Amniotic stem cell (primary cell): ENCODE measurements at places on chromosomes 6 and 20.
A peak's percentile ranks its signal among the peaks of the same experiment; 100 is the strongest.

- no peak for DNase-seq
Measured at GRCh38 chr20:9110365-9110764, 41.5 kb downstream of the PLCB4 start.

- peak; percentile 25 for DNase-seq
Measured at GRCh38 chr6:32796848-32797776, 19.7 kb downstream of the HLA-DOB start.

- no peak for DNase-seq
Measured at GRCh38 chr6:109891924-109892323, 86.2 kb upstream of the GPR6 start.

- DNase-seq, result no peak
Measured at GRCh38 chr20:37904008-37904642, 1.2 kb downstream of the VSTM2L start.

DNA sequence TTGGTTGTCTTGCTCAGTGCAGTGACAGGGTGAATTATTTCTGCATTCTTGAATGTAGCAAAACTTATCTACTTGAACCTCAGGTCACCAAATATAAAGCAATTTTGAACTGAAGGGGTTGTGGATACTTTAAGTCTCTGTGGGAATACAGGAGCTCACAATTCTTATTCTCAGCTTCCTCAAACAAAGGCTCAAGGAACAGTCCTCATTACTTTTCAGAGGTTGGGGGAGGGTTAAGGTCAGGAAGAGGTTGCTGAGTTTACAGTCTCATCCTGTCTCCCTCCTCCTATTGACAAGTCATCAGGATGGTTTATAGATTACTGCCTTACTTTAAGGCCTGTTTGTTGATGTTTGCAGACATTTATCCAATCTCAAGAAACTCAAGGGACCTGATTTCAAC lies 143.6 kb upstream of the SPACA1 start:
- no peak for DNase-seq

GRCh38 chr20:53003420-53004154 lies 31.4 kb downstream of the TSHZ2 start:
- no peak for DNase-seq

DNA sequence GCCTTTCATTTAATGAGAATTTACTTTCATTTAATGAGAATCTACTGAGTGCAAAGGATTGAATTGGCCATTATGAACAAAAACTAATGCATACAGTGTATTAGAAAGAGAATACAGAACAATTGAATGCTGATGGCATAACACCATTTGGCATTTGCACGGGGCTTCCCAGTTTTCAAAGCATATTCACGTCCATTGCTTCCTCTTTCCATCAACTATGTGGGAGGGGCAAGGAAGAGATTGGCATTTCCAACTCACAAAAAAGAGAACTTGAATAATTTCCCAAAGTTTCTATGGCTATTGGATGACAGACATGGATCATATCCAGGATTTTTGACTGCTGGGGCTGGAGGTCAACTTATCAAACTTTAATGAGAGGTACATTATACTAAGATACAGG lies 23.2 kb upstream of the ARG1 start:
- no peak for DNase-seq

DNA sequence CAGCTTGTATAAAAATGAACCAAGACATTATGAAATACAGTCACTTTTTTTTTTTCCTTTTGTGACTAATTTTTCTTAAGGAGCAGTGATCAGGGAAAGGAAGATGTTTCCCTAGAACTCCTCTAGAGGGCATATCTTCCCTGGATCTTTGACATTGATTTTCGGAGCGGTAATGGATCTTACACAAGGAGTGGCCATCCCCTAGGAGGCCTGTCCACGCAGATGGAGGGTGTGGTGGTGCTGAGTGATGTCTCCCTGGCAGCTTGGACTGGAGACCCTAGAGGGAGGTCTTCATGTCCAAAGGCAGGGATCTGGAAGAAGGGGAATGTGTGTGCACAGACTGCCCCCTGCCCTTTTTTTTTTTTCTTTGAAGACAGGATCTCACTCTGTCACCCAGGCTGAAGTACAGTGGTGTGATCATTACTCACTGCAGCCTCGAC lies 7.0 kb upstream of the KIFC1 start:
- peak; percentile 61 for DNase-seq

DNA sequence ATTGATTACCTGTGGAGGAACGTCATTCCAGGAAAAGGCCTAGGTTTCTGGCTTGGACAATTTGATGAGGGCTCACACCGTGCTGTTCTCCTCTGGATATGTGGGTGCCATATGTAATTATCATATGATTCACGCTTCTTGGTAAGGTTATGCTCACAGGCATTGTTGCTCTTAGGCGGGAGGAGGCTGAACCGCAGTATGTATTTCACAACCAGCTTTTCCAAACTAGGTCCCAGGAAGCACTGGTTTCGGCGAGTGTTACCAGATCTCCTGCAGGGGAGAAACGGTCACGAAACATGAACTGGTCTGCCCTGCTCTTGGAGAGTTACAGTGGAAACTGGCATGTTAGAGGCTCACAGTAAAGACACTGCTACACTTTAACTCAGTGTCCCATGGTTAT lies 793 bp upstream of the FAM50B start:
- no peak for DNase-seq

DNA sequence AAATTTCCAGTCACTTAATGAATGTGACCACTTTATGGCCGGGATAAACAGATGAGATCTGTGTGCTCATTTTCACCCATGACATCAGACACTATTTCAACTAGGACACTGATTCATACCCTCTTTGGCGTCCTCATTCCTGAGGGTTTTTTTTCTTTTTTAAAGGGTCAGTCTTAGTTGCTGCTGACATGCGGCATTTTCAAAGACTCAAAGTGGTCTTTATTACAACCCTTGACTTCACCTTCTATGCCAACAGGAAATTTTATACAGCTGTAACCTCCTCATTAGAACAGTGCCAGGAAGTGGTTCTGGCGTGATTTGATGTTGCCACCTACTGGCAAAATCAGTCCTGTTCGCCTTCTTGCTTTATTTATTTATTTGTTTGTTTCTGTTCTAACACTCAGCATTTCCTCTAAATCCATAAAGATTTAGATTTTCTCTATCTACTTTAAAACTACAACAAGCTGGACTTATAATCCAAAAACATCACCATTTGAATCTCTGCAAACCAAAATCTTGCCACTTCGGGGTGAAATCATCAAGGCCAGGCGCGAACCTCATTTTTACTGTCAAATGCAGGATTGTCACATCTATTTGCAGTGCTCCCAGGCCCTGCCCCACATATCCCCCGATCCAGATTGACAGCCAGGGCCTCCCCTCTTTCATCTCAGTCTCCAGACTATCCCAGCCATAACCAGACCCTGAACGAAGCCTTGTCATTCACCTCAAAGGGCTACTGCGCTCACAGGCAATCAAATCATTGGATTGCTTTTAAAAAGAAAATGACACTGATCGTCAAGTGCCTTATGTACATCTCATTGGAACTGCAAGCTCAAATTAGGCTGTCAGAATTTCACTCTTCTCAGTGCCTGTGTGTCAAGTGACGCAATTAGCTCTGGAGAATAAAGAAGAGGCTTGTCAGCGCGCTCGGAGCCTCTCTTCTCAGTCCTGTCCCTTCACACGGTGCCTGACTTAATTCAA lies 77.5 kb downstream of the C6orf118 start:
- no peak for DNase-seq

- no peak for DNase-seq
Measured at GRCh38 chr6:135458051-135458450, 39.5 kb downstream of the AHI1 start.

DNA sequence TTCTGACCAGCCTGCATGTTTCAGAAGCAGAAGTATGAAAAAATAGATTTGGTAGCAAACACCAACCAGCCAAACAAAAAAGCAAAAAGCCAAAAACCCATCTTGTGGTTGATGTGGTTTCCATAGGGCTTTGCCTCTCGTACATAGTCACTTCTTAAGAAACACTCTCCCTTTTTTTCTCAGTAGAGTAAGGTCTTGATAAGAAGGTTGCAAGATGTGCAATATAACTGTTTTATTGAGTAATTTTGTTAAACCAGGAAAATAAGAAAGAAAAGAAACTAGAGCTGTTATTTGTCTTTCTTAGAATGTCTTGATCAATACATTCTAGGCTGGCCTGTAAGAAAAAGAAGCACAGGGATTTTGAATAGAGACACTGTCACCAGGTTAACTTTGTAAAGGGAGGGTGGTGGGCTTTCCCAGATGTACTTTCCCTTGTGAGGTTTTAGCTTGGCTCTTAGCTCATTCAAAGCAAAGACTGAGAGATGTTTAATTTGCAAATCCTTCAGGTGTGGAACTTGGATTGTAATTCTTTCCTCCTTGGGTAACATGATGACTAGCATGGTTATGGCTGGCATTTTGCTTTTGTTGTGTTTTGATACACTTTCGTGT lies 49.7 kb downstream of the AKAP12 start:
- DNase-seq, result no peak

DNA sequence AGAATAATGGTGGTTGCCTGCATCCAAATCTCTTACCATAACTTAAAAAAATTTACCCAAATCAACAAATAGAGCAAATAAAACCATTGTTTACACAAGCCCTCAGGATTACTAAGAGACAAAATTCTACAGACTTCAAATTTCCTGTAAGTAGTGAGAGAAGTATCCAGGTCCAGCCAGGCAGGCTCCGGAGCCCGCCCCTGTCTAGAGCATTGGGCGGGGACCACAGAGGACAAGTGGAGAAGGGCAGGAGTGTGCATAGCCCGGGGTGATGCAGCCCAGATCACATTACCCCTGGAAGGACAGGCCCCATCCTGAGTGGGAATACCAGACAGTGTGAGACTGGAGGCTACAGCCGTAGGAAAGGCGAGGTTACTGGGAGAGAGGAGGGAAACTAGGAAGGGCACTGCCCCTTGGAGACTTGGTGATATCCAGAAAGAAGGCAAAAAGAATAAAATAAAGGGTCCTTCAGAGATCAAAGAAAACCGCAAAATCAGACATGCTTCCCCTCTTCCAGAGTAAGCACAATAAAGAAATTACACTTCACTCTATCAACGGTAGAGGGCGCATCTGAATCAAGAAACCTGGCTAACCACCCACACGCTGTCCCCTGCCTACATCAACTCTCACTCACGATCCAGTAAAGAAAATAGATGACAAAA lies 26.6 kb downstream of the RIN2 start:
- DNase-seq, result peak; percentile 76

- DNase-seq, result no peak
Measured at GRCh38 chr6:4797587-4797986, 21.4 kb downstream of the CDYL start.

GRCh38 chr20:38859070-38859690 lies 53.7 kb downstream of the PPP1R16B start:
- DNase-seq, result no peak

DNA sequence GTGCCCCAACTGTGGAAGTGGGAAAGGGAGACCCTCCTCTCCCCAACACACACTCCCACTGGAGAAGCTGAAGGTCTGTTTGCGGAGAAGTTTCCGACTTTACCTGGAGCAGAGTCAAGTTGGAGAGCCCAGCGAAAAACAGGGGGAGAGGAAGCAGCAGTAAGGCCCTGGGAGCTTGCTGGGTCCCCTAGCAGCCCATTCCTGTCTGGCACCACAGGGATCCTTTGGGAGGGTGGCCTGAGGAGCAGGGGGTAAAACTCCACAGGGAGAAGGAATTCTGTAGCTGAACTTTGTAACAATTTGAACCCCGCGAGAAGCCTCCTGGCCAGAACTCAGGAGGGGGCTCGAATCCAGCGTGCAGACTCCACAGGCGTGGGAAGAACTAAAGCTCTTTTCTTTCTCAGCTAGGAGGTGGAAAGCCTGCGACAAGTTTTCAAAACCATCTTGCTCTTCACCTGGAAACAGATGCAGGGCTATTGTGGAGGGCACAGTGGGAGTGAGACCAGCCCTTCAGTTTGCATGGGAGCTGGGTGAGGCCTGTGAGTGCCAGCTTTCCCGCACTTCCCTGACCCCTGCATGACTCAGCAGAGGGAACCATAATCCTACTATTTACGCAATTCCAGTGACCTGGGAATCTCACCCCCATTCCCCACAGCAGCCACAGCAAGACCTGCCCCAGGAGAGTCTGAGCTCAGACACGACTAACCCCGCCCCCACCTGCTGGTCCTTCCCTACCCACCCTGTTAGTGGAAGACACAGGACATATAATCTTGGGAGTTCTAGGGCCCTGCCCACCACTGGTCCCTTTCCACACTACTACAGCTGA lies 25.8 kb downstream of the SERPINB9 start:
- DNase-seq, result no peak

GRCh38 chr20:53617791-53618489 lies 24.3 kb upstream of the ZNF217 start:
- no peak for DNase-seq

DNA sequence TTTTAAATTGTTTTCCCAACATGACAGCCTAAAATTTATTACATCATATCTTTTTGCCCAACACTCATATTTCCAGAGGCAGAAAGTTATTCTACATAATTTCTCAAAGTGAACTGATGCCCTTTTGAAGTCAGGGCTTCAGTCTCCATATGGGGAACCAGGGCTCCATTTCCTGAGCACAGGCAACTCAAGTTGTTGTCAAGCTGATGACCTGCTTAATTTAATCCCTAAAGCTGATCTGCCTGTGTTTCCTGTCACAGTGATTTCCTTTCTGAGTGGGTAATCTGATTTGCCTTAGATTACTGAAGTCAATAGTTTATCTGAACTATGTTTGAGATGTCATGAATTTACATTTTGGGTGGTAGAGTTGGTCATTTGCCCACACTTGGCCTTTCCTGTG lies 932.1 kb upstream of the MANEA start:
- no peak for DNase-seq
